ENCODE measurements at places on chromosomes 7 and 10. TPM values are rescaled to one million over a fixed set of nuclear protein-coding genes. Genes with fewer than 3 reads are reported as not detected.

Gene TACR2
- 3.0 TPM for total RNA-seq

Gene SEMA3C
- 89.3 TPM for total RNA-seq

Gene KCNMA1
- 99.7 TPM for total RNA-seq

Gene GJD4
- total RNA-seq: not detected

Gene CHCHD1
- total RNA-seq: 18.8 TPM

Gene PPRC1
- total RNA-seq: 32.8 TPM

Gene TNKS2
- 29.8 TPM for total RNA-seq

Gene WDR11
- 51.6 TPM for total RNA-seq

Gene ELOVL3
- not detected for total RNA-seq

Gene SPDYE16
- 0.28 TPM for total RNA-seq

Gene WDFY4
- total RNA-seq: 6.8 TPM

Gene CPA2
- 0.67 TPM for total RNA-seq

Gene LRRC4
- total RNA-seq: 7.3 TPM

Gene LOXL4
- 10.9 TPM for total RNA-seq

Gene VIPR2
- 7.6 TPM for total RNA-seq

Gene TMUB1
- total RNA-seq: 27.7 TPM

Gene SPDYE8
- total RNA-seq: not detected

Gene ZNF25
- 26.1 TPM for total RNA-seq

DNA sequence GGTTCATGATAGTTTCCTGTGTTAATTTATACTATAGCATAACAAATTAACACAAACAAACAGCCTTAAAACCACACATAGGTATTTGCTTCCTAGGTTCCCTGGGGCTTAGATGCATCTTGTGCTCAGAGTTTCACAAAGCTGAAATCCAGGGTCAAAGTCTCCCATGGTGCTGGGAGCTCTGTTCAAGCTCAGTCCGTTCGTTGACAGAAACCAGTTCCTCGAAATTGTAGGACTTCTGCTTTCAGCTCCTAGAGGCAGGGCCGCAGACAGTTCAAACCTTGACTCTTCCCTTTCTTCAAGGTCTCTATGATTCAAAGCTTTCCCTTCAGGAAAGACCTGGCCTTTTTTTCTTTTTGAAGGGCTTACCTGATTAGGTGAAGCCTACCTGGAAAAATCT is 90.5 kb downstream of the VSTM2A start:
- DNase-seq: no peak

DNA sequence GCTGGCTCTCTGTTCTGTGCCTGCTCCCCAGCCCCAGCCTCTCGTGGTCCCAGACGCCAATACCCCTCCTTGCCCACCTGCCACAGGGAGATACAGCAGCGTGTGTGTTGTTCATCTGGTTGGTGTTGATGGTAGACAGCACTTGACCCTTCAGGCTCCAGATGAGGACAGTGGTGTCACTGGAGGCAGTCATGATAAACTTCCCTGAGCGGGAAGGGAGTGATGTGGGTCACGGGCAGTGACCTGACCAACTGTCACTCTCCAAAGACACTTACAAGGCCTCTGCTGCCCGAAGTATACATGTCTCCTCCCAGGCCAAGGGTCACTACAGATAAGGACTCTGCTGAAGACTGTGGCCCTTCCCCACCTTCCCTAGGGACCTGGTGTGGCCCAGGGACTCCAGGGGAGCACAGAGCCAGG is 5.6 kb downstream of the TBL2 start:
- peak; percentile 49 for DNase-seq

DNA sequence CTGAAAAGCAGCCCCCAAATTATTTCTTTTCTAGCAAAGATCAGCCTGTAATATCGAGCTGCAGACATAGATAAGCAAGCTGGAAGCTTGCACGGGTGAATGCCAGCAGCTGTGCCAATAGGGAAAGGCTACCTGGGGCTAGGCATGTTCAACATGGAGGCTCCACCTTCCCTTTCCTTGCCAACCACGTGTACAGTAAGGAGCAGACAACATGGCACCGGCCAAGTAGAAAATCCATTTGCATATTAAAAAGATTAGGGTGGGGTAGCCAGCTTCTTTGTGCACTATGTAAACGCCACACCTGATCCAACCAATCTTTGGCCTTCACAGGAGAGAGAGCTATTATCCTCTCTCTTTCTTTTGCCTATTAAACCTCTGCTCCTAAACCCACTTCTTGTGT is 56.7 kb upstream of the SEPHS1 start:
- DNase-seq: no peak

DNA sequence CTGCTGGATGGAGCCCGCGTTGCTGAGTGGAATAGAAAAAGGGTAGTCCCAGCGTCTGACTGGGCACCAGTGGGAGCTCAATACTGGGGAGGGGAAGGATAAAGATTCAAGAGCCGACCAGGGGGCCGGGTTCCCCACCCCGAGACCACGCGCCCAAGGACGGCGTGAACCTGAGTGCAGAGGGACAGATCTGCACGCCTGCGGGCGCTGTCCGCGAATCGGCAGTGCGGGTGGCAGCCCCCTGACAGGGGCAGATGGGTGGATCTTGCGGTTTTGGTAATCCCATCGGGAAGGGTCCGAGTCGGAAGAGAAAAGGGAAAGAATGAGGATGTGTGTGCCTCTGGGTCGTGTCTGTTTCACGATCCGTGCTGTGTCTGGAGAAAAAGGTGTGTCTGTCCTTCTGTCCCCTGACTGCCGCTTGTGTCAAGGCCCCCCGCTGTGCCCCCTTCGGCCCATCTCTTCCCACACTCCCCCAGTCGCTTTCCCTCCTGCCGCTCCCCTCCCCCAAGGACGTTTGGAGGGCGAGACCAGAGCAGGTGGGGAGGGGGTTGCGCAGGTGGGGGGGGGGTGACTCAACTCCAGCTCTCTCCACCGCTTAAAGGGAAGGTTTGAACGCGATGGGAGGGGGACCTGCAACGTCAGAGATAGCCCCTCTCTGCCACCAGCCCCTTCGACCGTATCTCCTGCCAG is 734 bp upstream of the VGF start:
- DNase-seq: no peak

DNA sequence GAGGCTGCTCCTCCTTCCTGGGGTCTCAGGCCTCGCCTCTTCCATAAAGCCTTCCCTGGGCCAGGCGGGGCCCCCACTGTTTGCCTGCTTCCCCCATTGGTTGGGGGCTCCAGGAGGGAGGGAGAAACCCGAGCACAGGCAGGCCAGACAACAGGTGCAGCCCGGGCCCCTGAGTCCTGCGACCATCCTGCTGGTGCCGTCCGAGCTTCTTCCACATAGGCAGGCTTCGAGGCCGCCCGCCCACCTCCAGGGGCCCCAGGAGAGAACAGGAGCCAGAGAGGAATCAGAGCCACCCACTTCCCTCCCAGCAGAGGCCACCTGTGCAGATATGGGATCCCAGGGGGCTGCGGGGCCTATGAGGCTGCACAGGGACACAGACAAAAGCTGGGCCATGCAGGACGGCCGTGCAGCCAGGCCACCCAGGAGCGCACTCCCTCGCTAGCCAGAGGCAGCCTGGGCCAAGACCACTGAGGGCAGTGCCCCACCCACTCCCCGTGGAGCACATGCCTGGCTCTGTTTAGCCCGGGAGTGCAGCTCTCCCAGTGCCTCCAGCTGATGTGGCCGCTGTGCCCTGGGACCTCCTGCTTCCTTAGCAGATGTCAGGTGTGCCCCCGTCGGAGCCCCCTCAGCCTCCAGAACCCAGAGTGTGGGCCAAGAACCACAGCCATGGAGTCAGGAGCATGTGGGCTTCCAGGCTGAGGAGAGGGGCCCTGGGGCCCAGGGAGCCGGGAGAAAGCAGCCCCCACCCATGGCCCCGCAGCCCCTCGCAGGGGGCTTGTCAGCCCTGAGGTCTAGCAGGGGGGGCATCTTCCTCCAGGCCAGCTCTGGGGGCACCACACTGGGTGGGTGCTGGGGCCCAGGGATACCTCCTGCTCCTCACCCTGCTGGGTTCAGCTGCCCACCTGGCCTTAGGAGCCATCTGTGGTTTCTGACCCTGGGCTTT is 59.9 kb upstream of the INPP5A start:
- DNase-seq: peak; percentile 68

GRCh38 chr10:97250952-97251351 is 41.5 kb downstream of the ARHGAP19 start:
- DNase-seq: no peak

DNA sequence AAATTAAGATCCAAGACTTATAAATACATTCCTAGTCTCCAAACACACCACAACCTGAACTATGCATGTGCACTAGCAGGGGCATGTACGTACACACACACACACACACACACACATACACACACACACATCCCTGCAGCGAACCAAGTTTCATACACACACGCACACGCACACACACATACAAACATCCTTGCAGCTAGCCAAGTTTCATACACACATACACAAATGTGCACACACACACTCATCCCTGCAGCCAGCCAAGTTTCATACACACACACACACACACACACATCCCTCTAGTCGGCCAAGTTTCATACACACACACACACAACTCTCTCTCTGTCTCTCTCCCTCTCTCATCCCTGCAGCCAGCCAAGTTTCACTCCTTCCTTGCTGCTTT is 82.7 kb upstream of the WIPF3 start:
- no peak for DNase-seq

GRCh38 chr10:117312430-117312829 is 62.8 kb downstream of the PDZD8 start:
- DNase-seq: no peak

GRCh38 chr10:120607016-120607709 is 150.1 kb downstream of the PLPP4 start:
- no peak for DNase-seq

- DNase-seq: no peak
These were observed 9.6 kb upstream of the TRIM56 start for GRCh38 chr7:101075646-101076045.

DNA sequence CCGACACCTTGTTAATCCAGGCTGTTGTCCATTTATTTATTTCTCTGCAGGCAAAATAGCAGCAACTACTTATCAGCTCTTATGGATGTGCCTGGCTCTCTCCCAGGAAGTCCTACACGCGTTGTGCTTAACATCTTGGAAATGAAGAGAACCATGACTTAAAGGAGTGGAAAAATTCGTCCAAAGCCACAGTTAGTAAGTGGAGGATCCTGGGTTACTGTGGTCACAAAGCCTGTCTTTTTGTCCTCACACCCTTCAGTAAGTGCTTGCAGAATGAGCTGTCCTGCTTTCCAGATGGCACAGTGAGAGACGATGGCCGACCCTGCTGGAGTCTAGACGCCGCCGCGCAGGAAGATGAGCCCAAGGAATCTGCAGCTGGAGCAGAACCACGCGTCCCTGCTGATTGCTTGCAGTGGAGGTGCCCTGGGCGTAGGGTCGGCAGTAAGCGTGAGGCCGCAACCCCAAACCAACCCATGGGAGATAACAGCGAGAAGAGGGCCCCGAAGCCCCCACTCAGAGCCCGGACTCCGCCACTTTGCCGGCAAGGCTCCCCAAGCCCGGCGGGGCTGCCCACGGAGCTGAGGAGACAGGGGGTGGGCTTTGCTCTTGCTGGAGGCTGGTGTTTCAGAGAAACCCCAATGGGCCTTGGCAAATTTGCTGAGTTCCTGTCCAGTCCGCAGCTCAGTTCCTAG is 178.6 kb downstream of the CXCL12 start:
- DNase-seq: peak; percentile 65

- no peak for DNase-seq
These were observed 62.2 kb downstream of the SAMD9 start for GRCh38 chr7:93055543-93056107.

- DNase-seq: no peak
These were observed 252.7 kb downstream of the SKIDA1 start for GRCh38 chr10:21272643-21273399.

DNA sequence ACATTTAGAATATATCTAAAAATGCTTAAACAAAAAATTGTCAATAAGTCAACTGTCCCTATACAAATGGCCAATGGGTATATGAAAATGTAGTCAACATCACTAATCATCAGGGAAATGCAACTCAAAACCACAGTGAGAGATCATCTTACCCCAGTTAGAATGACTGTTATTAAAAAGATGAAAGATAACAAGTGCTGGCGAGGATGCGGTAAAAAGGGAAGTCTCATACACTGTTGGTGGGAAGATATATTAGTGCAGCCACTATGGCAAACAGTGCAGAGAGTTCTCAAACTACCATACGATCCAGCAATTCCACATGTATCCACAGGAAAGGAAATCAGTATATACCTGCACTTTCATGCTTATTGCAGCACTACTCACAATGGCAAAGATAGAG is 48.6 kb upstream of the APBB1IP start:
- DNase-seq: no peak

DNA sequence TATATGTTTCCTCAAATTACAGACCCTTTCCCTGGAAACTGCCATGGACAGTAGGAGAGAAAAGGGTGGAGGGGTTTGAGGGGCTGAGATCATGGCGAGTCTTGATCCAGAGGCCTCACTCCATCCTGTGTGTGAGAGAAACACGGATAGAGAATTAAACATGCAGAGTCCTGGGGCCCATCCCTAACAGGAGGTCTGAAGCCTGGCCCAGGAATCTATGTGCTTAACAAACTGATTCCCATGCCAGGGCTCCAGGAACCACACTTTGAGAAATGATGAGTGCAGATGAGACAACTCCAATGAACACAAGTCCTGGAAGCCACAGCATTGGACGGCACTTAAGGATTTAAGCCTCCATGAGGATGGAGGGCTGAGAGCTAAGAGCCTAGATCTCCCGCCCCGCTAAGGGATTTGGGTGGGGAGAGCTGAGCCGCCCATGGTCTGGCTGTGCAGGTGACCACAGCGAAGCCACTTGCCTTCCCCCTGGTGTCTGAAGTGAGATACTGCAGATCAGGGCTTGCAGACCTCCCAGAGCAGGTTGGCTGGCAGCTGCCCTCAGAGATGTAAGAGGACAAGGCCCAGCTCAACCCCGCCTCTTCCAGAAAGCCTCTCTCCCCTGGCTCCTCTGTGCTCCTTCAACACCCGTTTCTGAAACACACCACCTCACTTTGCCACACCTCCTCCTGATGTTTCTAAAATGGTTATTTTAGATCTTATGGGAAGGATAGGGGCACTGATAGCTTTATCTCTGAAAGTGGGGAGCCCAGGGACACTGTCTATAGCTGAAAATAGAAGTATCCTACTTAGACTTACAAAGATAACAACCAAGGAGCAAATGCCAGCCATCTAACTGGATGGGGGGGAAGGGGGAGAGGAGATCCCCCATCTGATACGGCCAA is 24.8 kb upstream of the EIF5AL1 start:
- peak; percentile 84 for DNase-seq

DNA sequence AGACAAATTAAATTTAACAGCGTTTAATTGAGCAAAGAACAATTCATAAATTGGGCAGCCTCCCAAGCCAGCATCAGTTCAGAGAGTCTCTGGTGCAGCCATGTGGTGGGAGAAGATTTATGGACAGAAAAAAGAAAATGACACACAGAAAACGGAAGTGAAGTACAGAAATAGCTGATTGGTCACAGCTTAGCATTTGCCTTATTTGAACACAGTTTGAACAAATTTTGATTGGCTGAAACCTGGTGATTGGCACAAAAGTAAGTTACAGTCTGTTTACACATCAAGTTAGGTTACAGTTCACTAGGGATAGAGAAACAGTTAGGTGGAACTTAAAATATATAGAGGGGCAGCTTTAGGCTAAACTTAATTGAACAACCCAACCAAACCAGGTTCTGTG is 720.1 kb downstream of the TYW1 start:
- no peak for DNase-seq

GRCh38 chr7:121302214-121302745 is 26.5 kb upstream of the WNT16 start:
- no peak for DNase-seq

GRCh38 chr7:83366629-83367028 is 203.9 kb upstream of the PCLO start:
- no peak for DNase-seq

GRCh38 chr10:110746254-110746826 is 102.2 kb downstream of the RBM20 start:
- DNase-seq: no peak

Data from posterior vena cava (tissue), 2 donors.